ENCODE measurements at places on chromosomes 7 and 10.
A peak's percentile ranks its signal among the peaks of the same experiment; 100 is the strongest.

DNA sequence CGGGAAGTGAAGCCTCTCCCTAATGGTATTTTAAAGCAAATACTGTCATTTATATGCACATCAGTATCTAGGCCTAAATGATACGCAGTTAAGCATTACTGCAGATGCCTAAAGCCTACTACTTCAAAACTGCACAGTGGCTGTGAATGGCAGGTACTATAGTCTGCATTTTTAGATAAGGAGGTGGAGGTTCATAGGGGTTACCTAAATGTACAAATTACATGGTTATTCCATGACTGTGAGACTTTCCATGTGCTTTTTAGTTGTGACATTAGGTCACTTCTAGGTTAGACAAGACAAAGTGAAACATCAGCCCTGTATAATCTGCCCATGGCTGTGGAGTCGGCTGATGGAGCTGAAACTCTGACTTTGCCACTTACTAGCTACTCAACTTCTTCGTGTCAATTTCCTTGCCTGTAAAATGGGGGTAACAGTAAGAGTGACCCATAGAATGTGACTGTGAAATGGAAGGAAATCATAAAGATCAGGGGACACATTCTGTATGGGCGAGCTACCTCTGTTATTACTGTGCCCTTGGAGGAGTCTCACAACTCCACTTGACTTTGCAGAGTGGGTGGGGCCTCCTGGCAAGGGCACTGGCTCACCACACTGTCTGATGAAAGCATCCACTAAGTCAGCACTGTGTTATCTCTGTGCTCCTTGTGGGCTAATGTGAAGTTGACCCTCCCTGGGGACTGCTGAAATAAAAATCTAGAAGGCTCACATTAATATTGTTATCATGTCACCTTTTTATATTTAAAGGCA lies 239.4 kb downstream of the TNS3 start:
- DNase-seq = peak; percentile 17

DNA sequence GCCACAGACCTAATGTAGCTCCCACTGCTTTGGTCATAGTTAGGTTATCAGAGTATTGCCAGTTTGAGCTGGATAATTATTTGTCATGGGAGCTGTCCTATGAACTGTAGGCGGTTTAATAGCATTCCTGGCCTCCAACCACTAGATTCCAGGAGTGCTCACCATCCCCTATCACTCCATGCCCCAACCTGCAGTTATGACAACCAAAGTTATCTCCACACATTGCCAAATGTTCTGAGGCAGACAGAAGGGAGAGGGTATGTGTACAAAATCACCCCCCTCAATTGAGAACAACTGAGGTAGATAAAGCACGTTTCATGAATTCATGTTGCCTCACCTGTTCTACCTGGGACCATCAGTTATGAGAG lies 119.0 kb upstream of the CACUL1 start:
- no peak for DNase-seq

DNA sequence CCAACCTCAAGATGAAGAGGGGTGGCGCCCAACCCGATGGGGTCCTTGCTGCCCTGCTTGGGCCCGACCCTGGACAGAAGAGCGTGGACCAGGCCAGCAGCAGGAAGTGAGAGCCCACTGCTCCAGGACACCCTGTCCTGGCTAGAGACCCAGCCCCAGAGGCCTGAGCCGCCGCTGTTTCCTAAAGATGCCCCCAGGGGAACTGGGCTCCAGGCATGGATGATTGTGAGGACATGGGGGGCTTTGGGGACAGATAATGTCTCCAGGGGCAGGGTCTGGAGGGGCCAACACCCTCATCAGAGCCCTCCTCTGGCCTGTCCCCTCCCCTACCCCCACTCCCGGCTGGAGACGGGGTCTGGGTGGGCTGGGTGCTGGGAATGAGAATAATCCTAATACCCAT lies 71.7 kb downstream of the MYL10 start:
- peak; percentile 6 for DNase-seq

GRCh38 chr7:4683043-4683883 lies 1.2 kb downstream of the FOXK1 start:
- peak; percentile 62 for DNase-seq

GRCh38 chr10:30671026-30671616 lies 41.6 kb upstream of the LYZL2 start:
- DNase-seq = no peak

DNA sequence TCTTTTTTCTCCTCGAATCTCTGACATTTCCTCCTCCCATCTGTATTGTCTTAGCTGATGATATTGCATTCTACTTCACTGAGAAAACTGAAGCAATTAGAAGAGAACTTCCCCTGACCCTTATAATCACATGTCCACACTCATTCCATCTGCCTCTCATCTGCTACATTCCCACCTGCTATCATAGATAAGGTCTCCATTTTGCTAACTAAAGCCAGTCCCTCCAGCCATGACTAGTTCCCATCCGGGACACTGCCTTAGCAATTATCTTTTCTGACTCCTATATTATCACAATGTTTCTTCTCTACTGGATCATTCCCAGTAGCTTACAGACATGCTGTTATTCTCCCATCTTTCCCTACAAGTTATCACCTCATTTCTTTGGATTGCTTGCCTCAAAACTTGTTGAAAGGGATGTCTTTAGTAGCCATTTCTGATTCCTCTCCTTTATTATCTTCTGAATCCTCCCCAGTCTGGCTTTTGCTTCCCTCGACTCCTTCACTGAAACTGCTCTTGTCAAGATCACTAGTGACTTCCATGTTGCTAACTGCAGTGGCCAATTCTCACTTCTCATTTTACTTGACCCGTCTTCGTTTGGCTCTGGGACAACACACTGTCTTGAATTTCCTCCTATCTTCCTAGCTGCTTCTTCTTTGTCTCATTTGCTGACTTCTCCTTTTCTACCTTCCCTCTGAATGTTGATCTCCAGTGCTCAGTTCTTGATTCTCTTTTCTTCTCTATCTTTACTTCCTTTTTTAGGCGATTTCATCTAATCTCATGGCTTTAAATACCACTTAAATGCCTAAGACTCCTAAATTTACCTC lies 35.9 kb downstream of the FZD1 start:
- no peak for DNase-seq

- peak; percentile 86 for DNase-seq
Measured at GRCh38 chr7:47453093-47454061, 128.5 kb downstream of the TNS3 start.

Data from upper lobe of left lung (tissue), 6 donors.